NCI-H526 treated with DMSO at 0.1 percent for 48 hours (cell line): ENCODE measurements at places on chromosomes 5 and 9.
A peak's percentile ranks its signal among the peaks of the same experiment; 100 is the strongest.

- DNase-seq, result no peak
These were observed 79.2 kb upstream of the HSPA9 start for GRCh38 chr5:138654281-138654867.

DNA sequence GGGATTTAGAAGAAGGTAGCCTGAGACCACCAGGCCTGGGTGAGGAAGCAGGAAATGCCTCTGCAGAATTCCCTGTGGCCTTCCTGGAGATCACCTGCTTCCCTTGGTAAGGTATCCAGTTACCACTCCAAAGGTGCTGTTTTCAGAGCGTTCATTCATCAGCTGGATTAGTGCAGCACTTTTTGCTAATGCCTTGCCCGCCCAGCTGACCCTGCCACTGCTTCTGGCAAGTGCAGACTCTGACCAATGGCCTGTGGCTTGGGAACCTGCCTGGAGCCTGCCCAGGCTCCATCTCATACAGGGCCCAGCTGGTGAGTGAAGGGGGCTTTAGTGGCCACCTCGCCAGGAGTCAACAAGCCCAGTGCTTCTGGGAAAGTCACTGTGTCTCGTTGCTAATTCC, 48.6 kb downstream of the FOXI1 start:
- peak; percentile 82 for DNase-seq

GRCh38 chr5:40396317-40396716, 283.4 kb upstream of the PTGER4 start:
- no peak for DNase-seq

- DNase-seq, result no peak
These were observed 43.9 kb downstream of the NSA2 start for GRCh38 chr5:74810915-74811314.

- no peak for DNase-seq
These were observed 296.0 kb upstream of the KCNN2 start for GRCh38 chr5:114065912-114066311.

DNA sequence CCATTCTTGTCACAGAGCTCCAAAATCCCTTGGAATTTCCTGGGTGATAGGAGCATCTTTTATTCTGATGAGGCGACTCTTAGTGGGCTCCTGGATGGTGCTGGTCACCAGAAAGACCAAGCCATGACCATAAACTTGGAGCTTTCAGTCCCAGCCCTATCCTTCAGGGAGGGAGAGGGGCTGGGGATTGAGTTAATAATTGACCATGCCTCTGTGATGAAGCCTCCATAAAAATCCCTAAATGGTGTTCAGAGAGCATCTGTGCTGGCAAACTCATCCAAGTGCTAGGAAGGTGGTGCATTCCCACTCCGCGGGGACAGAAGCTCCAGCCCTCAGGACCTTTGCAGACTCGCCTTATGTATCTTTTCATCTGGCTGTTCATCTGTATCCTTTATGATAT, 28.7 kb downstream of the MCCC2 start:
- no peak for DNase-seq

GRCh38 chr5:68149189-68149588, 66.4 kb upstream of the PIK3R1 start:
- no peak for DNase-seq

DNA sequence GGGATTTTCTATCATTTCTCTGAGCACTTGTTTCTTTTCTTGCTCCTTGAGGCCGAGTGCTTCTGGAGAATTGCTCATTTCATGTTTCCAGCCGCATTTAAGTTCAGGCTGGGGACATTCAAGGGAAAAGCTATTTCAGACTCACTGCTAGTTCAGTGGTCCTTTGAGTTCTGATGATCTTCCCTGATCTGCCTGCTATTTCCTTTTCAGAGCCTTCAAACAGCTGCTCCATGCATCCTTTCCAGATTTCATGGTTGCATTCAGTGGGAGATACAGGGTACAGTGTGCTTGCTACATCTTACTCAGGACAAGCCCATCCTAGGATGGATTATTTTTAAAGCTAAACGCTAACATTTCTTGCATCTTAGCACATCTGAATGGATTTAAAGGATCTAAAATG, 14.7 kb downstream of the NDUFS4 start:
- no peak for DNase-seq

DNA sequence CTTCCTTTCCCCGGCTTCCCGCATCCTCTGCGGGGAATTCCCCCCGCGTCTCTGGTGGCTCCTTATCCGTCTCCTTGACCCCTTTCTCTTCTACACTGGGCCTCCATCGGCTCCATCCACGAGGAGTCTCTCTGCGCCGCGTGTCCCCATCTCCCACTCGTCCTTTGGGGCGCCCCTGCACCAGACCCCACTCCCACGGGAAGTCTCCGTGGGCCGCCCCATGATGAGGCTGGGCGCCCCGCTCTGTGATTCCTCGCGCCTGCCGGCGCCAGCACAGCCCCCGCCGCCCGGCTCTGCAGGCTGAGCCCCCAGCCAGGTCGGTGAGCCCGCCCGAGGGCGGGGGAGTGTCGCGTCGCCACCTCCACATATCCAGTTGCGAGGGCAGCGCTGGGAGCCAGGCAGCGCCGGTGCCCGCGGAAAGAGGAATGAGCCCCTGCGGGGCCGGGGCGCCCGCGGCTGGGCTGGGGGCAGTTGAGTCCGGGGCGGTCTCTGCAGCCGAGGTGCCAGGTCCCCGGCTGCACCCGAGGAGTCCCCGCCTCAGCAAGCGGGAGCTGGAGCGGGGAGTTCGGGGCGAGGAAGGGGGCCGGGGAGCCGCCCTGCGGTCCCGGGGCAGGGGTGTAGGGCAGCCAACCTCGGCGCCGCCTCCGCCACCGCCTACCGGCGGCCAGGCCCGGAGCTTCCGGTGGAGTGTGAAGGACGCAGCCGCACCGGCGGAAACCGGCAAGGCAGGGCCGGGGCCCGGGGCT, 2.1 kb upstream of the TRAF1 start:
- DNase-seq, result peak; percentile 5

GRCh38 chr5:171155621-171156020, 153.4 kb upstream of the TLX3 start:
- DNase-seq, result no peak

GRCh38 chr9:18233311-18233710, 240.6 kb upstream of the ADAMTSL1 start:
- no peak for DNase-seq

DNA sequence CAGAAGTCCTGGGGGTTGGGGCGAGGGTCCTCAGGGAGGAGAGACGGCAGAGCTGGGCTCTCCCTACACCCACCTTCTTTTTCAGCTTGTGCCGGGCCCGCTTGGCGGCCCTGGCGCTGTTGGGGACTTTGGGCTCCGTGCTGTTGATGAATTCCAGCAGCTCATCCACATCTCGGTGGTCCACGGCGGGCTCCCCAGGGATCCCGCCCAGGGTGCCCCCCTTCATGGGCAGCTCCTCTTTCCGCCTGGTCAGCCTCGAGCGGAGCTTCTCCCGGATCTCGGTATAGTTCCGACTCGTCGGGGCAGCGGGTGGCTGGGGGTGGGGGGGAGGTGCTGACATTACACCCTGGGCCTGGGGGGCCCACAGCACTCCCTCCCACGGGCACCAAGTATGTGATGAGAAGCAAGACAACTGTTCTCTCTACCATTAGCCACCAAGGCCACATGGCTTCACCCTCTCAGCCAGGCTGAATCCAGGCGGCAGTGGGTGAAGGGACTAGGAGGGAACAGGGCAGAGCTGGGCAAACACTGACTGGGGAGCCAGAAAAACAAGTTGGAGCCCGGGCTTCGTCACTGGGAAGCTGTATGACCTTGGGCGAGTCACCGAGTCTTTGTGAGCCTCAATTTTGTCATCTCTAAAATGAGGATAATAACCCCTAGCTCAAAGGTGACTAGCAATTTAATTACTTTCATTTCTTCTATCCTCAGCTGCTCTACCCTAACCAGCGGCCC, 14.6 kb upstream of the DDX41 start:
- DNase-seq, result no peak

DNA sequence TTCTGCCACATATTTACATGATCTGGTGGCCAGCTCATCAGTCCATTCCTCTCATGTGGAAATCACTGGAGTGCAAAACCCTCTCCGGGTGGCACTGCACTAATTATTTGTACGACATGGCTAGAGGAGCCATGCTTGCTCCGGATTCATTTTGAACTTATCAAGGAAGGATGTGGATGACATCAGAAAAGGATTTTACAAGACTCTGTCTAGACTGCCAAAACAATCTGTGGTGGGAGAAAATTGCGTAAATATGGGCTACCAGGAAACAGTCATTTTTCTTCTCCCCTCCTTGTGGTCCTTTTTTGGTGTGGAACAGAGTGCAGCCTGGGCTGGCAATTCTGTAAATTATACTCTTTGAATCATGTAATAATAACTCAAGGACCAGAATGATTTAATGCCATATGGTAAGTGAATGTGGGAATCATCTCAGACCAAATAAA, 123.4 kb upstream of the IFNE start:
- DNase-seq, result no peak

DNA sequence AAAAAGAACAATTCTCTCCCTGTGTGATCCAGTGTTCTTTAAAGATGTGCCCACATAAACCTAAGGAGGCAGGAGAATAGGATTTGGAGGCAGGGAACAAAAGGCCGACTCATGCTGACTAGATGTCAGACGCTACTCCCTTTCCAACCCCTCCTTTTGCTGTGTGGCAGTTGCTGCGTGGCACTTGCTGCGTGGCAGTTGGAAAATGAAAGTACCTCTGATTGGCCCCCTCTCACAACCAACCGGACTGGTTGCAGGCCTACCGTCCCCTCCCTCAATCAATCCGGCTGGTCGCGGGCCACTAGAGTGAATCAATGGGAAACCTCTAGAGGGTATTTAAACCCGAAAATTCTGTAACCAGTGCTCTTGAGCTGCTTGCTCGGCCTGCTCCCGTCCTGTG, 551.0 kb downstream of the KIF4B start:
- no peak for DNase-seq

DNA sequence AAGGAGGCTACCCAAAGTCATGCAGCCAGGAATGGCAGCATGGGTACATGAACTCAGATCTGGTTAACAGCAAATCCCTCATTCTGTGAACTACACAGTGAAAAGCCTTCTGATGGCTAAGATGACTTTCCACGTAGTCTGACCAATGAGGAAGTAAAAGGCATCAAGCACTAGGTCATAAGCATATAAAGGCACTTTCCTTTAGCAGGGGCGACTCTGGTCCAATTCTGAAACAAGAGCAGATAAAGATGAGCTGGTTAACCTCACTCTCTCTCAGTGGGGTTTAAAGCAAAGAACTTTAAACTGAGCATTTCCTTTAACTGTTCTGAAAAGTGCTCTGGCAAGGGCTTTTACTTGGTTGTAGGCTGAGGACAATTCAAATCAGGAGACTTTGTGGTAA, 21.1 kb downstream of the PSMB7 start:
- DNase-seq, result no peak

GRCh38 chr9:133715866-133716563, 22.1 kb downstream of the SARDH start:
- DNase-seq, result no peak

- DNase-seq, result no peak
These were observed 51.9 kb downstream of the ELL2 start for GRCh38 chr5:95909738-95910137.

GRCh38 chr5:16669776-16670175, 53.0 kb upstream of the RETREG1 start:
- DNase-seq, result no peak

- no peak for DNase-seq
These were observed 37.7 kb upstream of the BARX1 start for GRCh38 chr9:93992830-93993229.

DNA sequence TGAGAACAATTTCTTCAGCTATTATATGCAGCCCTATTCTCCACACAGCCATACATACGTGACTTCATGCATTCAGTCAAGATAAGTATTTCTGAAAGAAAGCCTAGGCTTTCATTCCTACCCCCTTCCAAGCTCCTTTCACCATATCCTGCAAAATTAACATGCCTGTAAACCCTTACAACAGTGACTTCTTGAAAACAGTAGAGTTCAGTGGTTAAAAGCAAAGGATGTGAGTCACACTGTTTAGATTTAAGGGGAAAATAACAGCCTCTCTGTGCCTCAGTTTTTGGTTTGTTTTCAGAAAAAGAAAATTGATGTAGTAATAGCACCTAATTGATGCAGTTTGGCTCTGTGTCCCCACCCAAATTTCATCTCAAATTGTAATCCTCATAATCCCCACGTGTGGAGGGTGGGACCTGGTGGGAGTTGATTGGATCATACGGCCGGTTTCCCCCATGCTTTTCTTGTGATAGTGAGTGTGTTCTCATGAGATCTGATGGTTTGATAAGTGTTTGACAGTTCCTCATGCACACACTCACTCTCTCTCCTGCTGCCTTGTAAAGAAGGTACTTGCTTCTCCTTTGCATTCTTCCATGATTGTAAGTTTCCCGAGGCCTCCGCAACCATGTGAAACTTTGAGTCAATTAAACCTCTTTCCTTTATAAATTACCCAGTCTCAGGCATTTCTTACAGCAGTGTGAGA, 264.8 kb downstream of the CETN3 start:
- DNase-seq, result no peak
